HepG2 (cell line): ENCODE measurements at places on chromosomes 2 and 18. TPM values are rescaled to one million over a fixed set of nuclear protein-coding genes. Genes with fewer than 3 reads are reported as not detected.

DNA sequence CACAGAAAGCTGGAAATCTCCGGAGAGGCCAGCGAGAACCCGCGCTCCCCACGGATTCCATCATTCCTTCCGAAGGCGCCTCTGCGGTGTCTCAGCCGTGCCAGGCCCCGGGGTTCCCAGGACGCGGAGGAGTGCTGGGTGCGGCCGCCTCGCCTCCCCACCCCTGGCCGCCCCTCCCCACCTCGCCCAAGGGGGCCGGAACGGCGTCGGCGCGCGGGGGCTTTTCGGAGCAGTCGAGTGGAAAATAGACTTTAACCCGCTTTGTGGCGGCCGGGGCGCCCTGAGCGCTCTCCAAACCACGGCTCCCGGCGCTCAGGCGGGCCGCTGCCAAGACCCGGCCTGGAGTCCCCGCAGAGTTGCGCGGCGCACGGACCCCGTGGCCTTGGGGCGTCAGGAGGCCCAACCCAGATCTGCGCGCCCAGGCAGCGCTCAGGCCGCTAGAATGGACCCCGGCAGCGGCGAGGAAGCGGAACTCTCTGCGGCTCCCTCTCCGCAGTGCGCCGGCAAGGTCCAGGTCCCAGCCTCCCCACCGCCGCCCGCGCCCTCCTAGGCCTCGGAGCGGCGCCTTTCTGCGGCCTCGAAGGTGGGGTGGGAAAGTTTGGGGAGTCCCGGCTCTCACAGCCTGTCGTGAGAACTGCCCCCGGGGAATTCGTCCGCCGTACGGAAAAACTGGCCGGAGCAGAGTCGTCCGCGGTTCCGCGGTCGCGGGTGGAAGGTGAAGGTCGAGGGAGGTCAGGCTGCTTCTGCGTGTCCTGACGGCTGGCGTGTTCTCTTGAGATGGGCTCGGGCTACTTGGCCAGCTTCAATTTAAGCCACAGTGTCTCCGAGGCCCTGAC lies 1.2 kb upstream of the EMX1 start:
- peak; percentile 60 for DNase-seq

The PCBP1 gene
- total RNA-seq: 32.0 and 104 TPM in 2 replicates

The GPR39 gene
- total RNA-seq: 0.51 and 0.62 TPM in 2 replicates

The ARHGAP15 gene
- not detected in 2 replicates for total RNA-seq

The CRIM1 gene
- 21.5 and 39.1 TPM in 2 replicates for total RNA-seq

DNA sequence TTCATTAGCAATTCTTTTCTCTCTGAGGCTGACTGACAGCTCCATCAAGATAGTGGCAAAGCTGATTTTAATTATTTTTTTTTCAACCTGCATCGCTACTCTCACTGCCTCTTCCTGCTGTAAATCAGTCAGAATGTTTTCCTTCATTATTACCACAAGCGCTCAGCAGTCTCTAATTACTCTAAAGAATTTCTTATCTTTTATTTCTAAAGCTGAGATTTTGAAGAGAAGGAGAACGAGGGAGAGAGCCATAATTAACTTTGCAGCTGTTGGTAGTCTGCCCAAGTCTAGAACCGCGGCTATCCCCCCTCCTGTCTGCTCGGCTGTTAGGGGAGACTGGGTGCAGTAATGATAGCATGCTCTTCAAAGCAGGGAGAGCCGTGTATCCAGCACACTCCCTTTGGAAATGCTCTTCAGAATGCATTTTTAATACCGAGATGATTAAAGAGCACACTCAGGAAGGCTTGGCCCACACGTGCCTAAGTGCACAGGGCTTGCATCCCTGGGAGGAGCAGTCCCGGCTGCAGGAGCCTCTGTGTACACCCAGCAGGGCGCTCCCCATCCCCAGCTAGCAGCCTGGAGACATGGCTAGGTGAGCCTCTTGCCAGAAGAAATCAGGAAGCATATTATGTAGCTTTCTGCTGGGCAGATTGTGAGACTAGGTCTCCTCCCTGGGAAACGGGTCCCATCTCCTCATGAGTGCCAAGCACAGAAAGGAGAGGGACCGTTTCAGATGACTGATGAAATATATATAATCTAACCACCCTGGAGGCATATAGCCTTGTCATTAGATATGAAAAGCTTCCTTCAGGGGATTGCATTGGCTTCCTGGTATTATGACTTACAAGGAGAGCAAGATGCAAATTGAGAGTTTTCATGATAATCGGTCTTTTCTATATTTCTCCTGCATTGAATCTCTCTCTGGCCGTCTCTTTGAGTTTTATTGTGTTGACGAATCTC lies 555.2 kb downstream of the CMPK2 start:
- DNase-seq: no peak

GRCh38 chr2:15991231-15991630 lies 50.9 kb downstream of the MYCN start:
- no peak for DNase-seq

- DNase-seq: no peak
Measured at GRCh38 chr2:217116610-217117009, 256.7 kb upstream of the TNP1 start.

- no peak for DNase-seq
Measured at GRCh38 chr2:238182362-238182761, 21.1 kb downstream of the ILKAP start.

GRCh38 chr2:129778584-129778877 lies 200.9 kb upstream of the RAB6C start:
- DNase-seq: no peak

The SERPINB4 gene
- not detected in 2 replicates for total RNA-seq

GRCh38 chr2:164933671-164934189 lies 21.6 kb downstream of the SLC38A11 start:
- DNase-seq: peak; percentile 66
